Stimulated activated CD8-positive, alpha-beta memory T cell treated with anti-CD3 and anti-CD28 coated beads, Interleukin-7, amount 100 ng/mL, for 24 hours (primary cell): ENCODE measurements at places on chromosomes 5 and 9.

GRCh38 chr5:149412783-149413476, 33.8 kb upstream of the IL17B start:
- DNase-seq: no peak

DNA sequence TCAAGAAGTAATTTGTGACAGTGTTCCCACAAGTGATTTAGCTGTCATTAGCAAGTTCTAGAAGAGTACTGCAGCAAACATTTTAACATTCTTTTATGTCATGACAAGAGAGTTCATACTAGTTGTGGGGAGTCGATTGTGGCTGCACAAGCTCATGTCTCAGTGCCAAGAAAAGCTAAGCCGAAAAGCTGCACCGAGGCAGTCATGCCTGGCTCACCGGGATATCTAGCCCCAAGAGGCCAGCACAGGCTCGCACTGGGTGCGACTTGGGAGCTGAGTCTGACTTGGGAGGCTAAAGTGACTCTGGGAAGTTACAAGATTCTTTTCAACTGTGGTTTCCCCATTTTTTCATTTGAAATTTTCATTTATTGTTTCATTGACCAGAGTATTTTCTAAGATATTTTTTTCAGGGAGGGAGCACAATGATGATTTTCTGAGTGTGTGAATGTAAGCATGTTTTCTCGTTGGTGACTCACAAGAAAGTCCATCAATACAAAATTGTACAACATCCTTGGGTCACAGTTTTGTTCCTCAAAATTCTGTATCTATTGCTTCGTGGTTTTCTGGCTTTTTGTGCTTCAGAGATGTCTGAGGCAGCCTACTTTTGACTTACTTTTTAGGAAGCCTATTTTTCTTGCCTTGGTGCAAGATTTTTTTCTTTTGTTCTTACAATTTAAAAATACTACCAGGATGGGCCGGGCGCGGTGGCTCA, 18.7 kb downstream of the CAST start:
- DNase-seq: no peak

- no peak for DNase-seq
These were observed 275.2 kb downstream of the CWC27 start for GRCh38 chr5:65043843-65044359.

DNA sequence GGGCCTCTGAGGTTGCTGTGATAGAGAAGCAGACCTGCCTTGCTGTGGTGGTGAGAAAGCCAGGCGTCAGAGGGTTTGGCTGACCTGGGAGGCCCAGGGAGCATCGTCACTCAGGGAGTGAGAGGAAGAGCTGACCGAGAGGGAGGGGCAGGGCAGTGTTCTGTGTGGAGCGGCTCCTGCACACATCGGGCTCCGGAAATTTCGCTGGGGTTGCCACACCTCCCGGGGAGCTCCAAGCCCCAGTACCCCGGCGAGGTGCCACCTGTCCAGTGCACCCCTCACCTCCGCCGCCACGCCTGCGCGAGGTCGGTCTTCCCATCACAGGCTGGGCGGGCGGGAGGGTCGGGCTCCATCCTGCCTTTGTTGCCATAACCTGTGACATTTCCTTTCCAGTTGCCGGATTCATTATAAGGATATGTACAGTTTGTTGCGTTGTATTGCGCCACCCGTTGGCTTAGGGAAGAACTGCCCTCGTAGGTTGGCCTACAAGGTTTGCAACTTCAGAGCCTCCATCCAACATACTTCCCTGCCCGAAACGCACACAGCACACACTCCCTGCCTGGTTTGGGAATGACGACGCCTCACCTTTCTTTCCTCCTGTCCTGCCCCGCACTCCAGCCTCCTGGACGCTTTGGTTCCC, 223.2 kb downstream of the CACNA1B start:
- no peak for DNase-seq

GRCh38 chr9:102087141-102087540, 348.7 kb upstream of the GRIN3A start:
- no peak for DNase-seq

DNA sequence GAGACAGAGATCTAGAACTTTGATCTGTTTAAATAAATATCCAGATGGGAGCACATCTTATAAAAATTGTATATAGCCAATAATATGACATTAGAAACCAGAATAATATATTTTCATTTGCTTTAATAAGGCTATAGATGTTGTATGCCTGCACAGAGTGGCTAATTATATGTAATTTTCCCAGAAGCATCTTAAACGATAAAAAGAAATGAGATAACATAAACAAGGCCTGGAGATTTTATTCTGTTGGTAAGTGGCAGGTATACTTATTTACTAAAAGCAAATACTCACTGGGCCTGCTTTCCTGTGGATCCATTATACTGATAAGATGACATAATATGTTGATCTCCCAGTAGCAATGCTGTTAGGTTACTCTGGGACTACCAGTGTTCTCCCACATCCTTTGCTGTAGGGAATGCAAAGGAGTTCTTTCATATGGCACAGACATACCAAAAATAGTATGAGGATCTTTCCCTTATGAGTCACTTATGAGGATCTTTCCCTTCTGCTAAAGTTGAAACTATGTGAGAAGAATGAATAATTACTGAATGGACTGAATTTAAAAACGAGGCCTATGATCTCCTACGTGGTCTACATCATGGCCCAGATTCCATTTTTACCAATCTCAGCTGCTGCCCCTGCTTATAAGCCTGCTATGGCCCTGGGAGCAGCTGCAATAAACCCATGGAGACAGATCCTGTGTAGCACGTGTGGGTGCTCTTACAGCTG, 112.1 kb downstream of the NUDT12 start:
- DNase-seq: no peak

- no peak for DNase-seq
These were observed 14.7 kb upstream of the ADRB2 start for GRCh38 chr5:148811756-148812155.

DNA sequence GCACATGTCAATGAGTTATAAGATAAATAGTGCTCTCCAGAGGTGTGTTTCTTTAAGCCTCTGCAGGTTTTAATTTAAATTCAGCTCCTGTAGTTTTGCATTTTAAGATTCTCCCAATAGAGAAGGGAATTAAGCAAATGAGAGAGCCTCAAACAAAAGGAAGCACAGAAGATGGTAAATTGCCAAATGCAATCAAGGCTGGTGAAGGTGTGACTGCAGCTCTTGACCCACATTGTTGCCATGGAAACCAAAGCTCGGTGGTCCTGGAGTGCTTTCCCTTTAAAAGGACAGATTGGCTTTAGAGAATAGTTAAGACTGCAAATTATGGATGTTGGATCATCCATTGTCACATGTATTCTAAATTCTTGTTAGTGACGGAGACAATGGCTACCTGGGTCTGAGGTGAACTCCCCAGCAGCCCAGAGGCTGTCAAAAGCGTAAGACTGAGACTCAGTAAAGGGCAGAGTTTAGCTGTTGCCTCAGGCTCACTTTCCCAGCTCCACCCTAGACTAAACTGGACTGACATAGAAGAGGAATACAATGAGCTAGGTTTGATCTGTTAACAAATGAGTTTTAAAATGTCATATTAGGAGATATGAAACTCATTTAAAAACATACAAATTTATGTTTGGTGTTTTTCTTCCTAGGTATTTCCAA, 12.3 kb downstream of the GAPT start:
- no peak for DNase-seq

- no peak for DNase-seq
These were observed 377.1 kb downstream of the ACTL7B start for GRCh38 chr9:108478431-108479332.

DNA sequence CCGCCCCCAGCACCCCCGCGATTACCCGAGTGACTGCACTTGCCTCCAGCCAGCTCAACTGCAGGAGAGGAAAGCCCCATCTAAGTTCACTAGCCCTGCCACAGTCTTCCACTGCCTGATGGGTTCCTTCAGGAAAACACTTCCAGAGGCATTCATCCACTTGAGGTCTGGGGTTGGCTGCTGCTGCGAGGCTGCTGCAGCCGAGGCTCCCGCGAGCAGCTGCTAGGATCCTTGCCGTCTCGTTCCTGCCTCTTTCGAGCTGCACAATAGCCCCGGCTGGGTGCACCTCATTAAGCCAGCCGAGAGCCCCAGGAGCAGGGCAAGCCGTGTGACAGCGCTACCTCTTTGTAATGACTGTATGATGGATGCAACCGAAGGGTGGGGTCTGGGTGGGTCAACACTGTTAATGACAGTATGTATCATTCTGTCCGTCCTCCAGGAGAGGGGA, 24.2 kb upstream of the ELAVL2 start:
- no peak for DNase-seq

DNA sequence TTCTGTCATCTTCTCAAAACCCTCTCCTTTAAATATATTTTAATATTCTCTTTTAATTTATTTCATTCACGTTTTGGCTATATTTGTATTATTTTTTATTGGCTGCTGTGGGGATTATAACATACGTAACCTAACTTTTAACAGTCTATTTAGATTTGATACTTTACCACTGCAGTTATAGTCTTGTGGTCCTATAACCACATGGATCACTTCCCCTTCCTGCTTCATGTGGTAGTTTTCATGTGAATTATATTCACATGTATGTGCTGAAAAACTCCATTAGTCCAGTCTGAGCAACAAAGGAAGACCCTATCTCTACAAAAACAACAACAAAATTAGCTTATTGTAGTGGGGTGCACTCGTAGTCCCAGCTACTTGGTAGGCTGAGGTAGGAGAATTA, 34.3 kb downstream of the CENPP start:
- DNase-seq: no peak

- DNase-seq: no peak
These were observed 188.2 kb downstream of the CRB2 start for GRCh38 chr9:123544007-123544827.

- no peak for DNase-seq
These were observed 6.1 kb upstream of the AJM1 start for GRCh38 chr9:136835932-136836904.

- DNase-seq: peak; percentile 36
These were observed 43.1 kb downstream of the BOD1 start for GRCh38 chr5:173573126-173573960.

DNA sequence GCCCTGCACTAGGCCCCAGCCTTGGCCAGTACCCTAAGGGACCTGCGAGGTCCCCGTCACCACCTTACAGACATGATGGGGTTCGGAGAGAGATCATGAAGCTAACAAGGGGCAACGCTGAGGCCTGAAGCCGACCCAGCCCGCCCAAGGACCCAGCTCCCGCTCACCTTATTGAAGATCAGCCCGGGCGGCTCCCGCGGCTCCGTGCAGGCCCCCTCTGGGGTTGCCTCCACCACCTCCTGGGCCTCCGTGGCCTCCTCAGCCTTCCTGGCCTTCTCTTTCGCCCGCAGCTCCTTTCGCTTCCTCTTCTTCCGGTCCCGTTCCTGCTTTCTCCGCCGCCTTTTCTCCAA, 3.6 kb downstream of the SURF6 start:
- no peak for DNase-seq

- DNase-seq: no peak
These were observed 10.7 kb downstream of the SLC25A25 start for GRCh38 chr9:128078504-128079434.

- DNase-seq: no peak
These were observed 453.8 kb upstream of the ZNF608 start for GRCh38 chr5:125199968-125200865.

- DNase-seq: no peak
These were observed 44.2 kb downstream of the NR6A1 start for GRCh38 chr9:124726886-124727285.

- no peak for DNase-seq
These were observed 31.4 kb upstream of the MYOT start for GRCh38 chr5:137836298-137836697.

GRCh38 chr5:40616781-40617180, 62.9 kb upstream of the PTGER4 start:
- DNase-seq: no peak

GRCh38 chr5:75463726-75464125, 47.7 kb downstream of the CERT1 start:
- DNase-seq: no peak

GRCh38 chr5:139460455-139460854, 2.1 kb downstream of the ECSCR start:
- no peak for DNase-seq

DNA sequence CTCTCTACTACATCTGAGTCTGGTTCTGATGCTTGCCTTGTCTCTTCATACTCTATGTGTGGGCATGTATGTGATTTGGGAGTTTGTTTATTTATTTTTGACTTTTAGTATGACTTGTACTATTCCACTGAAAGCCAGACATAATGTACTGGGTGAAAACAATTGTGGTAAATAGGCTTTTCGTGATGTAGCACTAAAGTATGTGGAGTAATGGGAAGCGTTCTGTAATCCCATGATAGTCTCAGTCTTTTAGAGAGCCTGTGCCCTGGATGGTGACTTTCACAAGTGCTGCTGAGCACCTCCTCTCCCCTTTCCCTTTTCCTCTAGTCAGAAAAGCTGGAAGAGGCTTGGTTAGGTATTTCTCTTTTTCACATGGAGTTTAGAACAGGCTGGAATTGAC, 85.8 kb upstream of the S1PR3 start:
- no peak for DNase-seq

DNA sequence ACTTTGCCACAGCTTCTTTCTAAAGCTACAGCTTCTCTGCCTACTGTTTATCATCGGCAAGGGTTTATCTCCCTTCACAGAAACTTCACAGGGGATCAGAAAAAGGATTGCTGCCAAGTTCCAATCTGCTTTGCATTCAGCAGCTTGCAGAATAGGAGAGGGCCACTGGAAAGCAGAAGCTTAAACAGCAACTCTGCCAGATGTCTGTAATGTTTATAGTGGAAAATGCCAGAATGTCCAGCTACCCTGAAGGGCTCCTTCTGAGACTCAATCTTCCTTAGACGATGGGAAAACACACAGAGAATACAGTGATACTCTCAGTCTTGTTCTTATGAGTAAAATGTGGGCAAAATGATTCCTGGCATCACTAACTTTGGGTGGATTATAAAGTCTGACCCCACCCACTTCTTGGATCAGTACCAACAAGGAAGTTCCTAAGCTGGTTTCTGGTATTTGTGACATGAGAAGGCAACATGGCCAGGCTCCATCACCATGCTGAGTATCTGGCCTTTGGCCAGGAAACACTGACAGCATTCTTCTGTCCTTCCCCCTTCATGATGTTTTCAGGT, 19.0 kb downstream of the STOM start:
- DNase-seq: no peak

GRCh38 chr5:42912184-42912798, 100.6 kb upstream of the SELENOP start:
- DNase-seq: no peak

- no peak for DNase-seq
These were observed 74.5 kb upstream of the PITX1 start for GRCh38 chr5:135108569-135108968.

- DNase-seq: no peak
These were observed 26.0 kb upstream of the C9orf72 start for GRCh38 chr9:27599102-27599869.

DNA sequence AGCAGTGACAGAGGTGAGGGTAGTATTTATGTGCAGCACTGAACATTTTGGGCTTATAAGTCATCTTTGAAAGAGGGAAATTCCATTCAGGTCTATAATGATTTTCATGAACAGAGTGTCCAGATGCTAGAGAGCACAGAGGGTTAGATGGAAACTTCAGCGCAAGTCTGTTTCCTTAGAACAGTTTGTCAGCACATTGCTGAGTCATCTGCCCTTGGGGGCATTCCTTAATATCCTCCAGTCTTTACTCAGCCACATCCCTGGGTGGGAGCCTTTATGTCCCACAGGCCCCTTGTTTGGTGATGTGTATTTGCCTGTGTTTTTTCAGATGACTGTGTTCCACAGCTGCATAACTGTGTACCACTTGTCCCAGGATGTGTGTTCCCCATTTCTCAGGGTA, 138.5 kb upstream of the S1PR3 start:
- no peak for DNase-seq
